Calu3 (cell line): ENCODE measurements at places on chromosomes 5 and 9.
A peak's percentile ranks its signal among the peaks of the same experiment; 100 is the strongest.

GRCh38 chr5:154517181-154517580 lies 39.2 kb upstream of the HAND1 start:
- H3K4me1 ChIP-seq = peaks cover 13% of the 10 kb centered on the region
- DNase-seq = no peak
- peaks cover 52% of the 10 kb centered on the region for H3K27me3 ChIP-seq
- H3K36me3 ChIP-seq = no peaks in the 10 kb centered on the region
- H3K4me3 ChIP-seq = no peak overlapping the region

DNA sequence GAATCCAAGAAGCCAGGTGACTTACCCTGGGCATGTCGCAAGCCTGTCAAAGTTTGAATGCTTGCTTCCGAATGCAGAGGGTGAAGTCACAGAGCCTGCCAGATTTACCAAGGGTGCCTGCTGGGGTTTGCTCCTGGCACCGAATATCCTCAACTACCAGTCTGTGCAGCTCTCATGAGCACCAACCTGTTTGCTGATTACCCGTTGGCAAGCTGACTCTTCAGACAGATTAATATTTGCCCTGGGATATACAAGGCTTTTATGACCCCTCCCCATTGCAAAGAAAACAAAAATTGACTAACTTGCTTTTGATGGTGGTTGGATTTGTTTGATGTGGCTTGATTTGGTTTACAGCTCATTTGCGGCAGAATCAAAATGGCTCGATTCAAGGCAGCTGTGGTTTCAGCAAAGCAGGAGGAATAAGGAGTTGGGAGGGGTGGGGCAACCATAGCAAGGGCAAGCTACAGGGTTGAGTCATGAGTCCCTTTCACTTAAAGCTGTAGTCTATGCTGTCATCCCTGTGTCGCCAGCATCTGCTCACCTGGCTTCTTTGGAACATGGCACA lies 82.3 kb upstream of the AGXT2 start:
- DNase-seq = peak; percentile 9
- no peak overlapping the region for H3K4me3 ChIP-seq
- no peaks in the 10 kb centered on the region for H3K27me3 ChIP-seq
- no peaks in the 10 kb centered on the region for H3K4me1 ChIP-seq

DNA sequence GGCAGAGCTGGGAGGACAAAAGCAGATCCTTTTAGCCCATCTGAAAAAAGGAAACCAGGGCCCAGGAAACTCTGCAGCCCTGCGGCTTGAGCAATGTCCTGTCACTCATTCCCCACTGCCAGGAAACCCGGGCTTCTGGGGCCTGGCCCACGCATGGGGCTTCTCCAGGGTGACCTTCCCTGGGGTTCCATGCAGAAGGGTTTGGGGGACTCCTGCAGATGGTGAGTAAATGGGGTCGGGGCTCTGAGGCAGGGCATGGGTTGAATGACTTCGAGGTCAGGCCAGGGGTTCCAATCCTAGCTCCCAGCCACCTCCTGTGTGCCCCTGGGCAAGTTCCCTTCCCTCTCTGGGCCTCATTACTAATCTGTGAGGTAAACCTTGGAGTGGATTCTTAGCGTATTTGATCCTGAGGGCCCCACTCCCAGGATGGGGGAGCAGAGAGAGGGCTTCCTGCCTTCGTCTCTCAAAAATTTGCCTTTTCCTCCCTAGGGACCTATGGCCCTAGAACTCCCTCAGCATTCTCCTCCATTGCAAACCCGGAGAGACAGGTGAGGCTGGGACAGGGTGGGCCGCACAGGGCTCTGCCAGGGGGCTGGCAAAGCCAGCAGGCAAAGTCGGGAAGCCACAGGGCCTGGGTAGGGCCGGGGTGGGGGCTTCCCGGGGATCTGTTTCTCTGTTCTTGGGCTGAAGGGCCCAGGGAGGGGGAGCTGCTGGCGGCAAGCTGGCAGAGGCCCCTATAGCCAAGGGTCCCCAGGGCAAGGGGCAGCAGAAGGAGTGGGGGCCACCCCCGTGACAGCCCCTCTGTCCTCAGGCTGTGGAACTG lies 25.8 kb downstream of the ADGRD2 start:
- H3K4me3 ChIP-seq = no peak overlapping the region
- no peak for DNase-seq
- no peak overlapping the region for H3K27ac ChIP-seq
- peaks cover 64% of the 10 kb centered on the region for H3K27me3 ChIP-seq
- peaks cover 6% of the 10 kb centered on the region for H3K4me1 ChIP-seq

DNA sequence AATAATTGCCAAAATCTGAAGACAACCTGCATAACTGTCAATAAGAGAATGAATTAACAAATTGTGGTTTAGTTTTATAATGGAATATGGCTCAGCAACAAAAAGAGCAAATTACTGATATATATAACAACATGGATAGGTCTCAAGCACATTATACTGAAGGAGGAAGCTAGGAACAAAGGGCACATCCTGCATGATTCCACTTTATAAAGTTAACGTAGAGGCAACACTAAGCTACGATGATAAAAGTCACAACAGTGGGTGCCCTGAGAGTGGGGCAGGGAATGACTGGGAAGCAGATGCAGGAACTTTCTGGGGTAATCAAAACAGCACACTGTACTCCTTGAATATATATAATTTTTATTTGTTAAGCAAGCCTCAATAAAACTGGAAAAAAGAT lies 165.2 kb downstream of the RMI1 start:
- peaks cover under 1% of the 10 kb centered on the region for H3K36me3 ChIP-seq
- H3K27ac ChIP-seq = no peak overlapping the region
- peaks cover 4% of the 10 kb centered on the region for H3K4me1 ChIP-seq
- no peak for DNase-seq
- H3K27me3 ChIP-seq = peaks cover 35% of the 10 kb centered on the region

DNA sequence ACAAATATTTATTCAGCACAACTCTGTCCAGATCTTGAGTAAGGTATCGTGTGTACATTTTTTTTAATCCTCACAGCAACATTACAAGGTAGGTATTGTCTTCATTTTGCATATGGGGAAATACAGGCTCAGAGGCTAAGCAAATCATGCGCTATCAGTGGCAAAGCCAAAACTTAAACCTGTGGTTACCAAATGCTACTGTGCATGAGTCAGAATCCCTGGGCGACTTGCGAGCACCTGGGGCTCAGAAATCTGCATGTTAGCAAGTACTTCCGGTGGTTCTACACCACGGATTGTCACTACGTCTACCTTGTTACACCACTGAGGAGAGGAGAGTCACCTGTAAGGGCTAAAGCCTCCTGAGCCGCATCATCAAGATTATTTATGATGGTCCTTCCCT lies 21.3 kb downstream of the C5orf58 start:
- no peaks in the 10 kb centered on the region for H3K27me3 ChIP-seq
- H3K36me3 ChIP-seq = peaks cover 7% of the 10 kb centered on the region
- DNase-seq = peak; percentile 84
- peaks cover 50% of the 10 kb centered on the region for H3K4me1 ChIP-seq
- H3K4me3 ChIP-seq = peak overlapping the region; percentile 13

DNA sequence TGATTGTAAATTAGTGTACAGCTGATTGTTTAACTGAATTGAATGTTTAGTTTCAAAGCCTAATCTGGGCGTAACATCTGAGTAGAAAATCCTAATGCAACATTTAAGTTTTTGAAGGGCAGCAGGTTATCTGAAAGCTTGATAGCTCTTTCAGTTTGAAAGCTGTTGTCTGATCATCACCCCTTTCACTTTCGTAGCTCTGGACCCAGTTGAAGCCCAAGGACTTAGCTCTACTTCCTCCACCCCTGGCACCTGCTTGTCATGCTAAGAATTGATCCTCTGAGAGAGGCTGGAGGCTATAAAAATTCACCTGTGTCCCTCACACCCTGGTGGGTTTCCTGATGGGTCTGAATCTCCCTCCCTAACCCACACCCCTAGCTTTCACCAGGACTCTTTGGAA lies 86.0 kb downstream of the ZFAND5 start:
- DNase-seq = no peak
- H3K4me1 ChIP-seq = peaks cover 8% of the 10 kb centered on the region
- no peak overlapping the region for H3K4me3 ChIP-seq

GRCh38 chr9:28365020-28365640 lies 791.8 kb upstream of the C9orf72 start:
- H3K4me3 ChIP-seq = no peak overlapping the region
- no peaks in the 10 kb centered on the region for H3K4me1 ChIP-seq
- H3K27ac ChIP-seq = no peak overlapping the region
- H3K36me3 ChIP-seq = no peaks in the 10 kb centered on the region
- no peaks in the 10 kb centered on the region for H3K27me3 ChIP-seq

DNA sequence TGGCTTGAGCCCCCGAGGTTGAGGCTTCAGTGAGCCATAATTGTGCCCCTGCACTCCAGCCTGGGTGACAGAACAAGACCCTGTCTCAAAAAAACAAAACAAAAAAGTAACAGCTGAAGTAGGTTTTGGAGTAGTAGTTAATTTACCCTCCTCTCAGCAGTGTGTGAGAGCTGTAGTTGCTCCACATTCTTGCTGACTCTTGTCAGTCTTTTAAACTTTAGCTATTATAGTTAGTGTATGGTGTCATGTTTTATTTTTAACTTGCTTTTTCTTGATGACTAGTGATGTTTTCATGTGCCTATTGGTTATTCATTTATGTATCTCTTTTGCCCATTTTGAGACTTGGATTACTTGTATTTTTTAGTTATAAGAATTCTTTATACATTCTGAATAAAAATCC lies 52.9 kb upstream of the DHFR start:
- peaks cover 9% of the 10 kb centered on the region for H3K4me1 ChIP-seq
- H3K4me3 ChIP-seq = no peak overlapping the region
- no peak overlapping the region for H3K27ac ChIP-seq
- no peaks in the 10 kb centered on the region for H3K27me3 ChIP-seq

- H3K27me3 ChIP-seq = no peaks in the 10 kb centered on the region
- DNase-seq = no peak
- no peak overlapping the region for H3K27ac ChIP-seq
- no peak overlapping the region for H3K4me3 ChIP-seq
These were observed 280.1 kb downstream of the KIF4B start for GRCh38 chr5:155293605-155294178.

DNA sequence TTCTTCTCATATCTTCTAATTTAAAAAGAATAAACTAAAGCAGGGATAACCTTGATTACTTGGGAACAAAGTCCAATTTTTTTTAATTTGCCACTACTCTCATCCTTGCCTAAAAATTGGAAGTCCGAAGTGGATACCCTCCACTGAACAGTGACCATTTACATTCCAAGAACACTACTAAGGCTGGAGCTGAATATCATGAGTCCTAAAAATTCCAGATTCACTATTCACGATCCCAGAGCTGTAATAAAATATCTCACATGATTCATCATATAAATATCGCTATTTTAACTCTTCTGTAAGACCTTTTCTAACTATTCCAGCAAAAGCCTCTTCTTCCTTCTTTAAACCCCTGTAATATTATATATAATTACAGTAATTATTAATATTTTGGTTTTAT lies 57.4 kb downstream of the ATPSCKMT start:
- DNase-seq = no peak
- no peaks in the 10 kb centered on the region for H3K36me3 ChIP-seq
- H3K27me3 ChIP-seq = no peaks in the 10 kb centered on the region
- H3K4me1 ChIP-seq = no peaks in the 10 kb centered on the region

- no peaks in the 10 kb centered on the region for H3K27me3 ChIP-seq
- no peak overlapping the region for H3K27ac ChIP-seq
- H3K4me1 ChIP-seq = peaks cover 44% of the 10 kb centered on the region
These were observed 59.6 kb upstream of the GRAMD2B start for GRCh38 chr5:126363658-126364057.
